ENCODE measurements at places on chromosomes 1 and 21. TPM values are rescaled to one million over a fixed set of nuclear protein-coding genes. Genes with fewer than 3 reads are reported as not detected.

GRCh38 chr1:9455487-9456234, 83.6 kb upstream of the SLC25A33 start:
- peak; percentile 92 for ATAC-seq

DNA sequence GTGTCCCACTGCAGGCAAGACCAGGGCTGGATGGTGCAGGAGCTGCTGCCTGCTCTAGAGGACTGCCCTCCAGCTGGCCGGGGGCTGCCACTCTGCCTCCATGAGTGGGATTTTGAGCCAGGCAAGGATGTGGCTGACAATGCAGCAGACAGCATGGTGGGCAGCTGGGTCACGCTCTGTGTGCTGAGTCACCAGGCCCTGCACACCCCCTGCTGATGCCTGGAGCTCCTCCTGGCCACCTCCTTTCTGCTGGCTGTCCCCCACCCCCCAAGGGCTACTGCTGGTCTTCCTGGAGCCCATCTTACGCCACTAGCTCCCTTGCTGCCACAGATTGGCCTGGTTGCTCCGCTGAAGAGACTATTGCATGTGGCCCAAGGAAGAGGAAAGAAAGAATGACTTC, 3.9 kb upstream of the ZSCAN20 start:
- ATAC-seq = no peak

GRCh38 chr1:96002201-96002600, 719.4 kb upstream of the PTBP2 start:
- ATAC-seq = no peak

DIPK1A gene
- 7.8 TPM for total RNA-seq

- ATAC-seq = no peak
Observed at GRCh38 chr1:179881642-179882252, 338 bp upstream of the TOR1AIP1 start.

BMP8B gene
- 1.3 TPM for total RNA-seq

DNA sequence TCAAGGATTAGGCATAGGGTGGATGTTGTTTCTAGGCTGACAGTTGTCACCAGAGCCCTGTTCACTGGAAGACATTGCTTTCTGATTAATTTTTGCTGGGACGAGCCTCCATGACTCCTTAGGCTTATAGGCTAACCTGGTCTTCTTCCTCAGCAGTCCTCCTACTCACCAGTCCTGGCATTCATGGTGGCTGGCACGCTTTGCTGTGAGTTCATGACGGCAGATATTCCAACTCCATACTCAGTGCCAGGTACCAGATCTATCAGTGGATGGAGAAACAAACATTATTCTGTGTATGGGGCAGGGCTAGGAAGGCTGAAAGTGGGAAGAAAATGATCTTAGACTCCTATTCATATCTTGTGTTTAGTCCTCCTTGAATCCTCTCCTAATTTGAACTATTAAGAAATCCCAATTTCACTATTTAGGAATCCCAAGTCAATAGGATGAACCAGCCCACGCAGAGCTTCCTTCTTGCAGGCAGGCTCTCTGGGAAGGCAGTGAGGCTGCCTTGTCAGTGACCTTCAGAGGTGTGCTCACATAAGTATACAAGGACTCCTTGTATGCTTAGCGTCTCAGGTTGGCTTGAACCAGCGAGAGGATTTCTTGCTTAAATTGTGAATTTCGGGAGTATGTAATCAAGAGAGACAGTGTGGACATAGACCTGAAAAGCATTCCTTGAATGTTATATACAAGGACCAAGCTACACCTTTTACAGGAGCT, 174.6 kb upstream of the KIAA0040 start:
- ATAC-seq = no peak

DNA sequence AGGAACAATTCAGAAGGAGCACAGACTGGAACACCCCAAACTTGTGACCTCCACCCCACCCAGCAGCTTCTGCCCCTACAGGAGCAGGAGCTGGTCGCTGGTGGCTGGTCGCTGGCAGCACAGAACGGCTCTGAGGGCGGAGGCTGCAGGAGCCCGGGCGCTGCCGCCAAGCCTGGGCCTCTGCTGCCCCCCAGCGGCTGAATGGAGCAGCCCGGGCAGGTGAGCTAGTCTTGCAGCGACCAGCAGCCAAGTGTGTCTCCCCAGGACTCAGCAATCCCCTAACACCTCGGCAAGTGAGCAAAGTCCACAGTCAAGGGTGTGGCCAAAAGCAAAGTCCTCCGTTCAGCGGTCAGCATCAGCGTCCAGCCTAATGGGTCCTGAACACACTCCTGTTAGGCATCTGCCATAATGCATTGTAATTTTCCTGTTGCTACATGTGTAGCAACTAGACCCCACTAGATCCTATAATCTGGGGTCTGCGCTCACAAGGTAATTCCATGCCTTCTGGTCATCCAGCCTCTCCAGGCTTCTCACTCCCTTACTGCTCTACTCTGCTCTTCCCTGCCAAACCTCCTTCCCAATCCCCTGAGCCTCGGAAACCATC, 12.1 kb upstream of the GJB5 start:
- ATAC-seq = peak; percentile 93

DNA sequence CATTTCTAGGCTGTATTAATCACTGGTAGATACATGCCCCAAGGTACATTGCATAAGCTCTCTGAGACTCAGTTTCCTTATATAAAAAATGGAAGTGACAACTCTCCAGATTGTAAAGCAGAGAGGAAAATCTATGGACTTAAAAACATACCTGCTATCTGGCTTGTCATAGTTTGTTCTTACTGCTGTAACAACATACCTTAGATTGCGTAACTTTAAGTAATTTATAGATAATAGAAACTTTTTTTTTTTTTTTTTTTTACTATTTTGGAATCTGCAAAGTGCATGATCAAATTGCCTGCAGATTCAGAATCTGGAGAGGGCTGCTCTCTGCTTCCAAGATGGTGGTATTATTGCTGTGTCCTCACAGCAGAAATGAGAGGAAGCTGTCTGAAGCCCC, 827.7 kb upstream of the BRINP3 start:
- no peak for ATAC-seq

RCSD1 gene
- total RNA-seq = not detected

GRCh38 chr1:209383907-209384709, 199.4 kb upstream of the CAMK1G start:
- ATAC-seq = no peak

GRCh38 chr1:26697431-26697977, 1.7 kb downstream of the ARID1A start:
- ATAC-seq = no peak

RNU1-1 gene
- 4,525 TPM for total RNA-seq

GRCh38 chr1:147218606-147219005, 6.5 kb downstream of the FMO5 start:
- ATAC-seq = no peak

DNA sequence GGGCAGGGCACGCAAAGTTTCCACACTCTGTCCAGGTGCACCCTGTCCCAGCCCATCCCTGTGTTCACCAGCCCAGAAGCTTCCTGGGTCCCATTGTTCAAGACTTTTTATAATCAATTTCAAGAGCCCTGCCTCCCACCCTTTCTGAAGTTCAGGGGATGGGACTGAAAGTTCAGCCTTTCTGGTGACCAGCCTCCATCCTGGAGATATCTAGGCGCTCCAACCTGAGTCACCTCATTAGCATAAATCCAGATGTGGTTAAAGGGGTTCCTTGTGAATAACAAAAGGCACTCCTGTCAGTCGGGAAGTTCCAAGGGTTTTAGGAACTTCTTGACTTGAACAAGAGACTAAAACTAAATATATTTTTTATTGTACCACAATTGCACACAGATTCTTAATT, 48.4 kb upstream of the RAP1A start:
- ATAC-seq = no peak

TRNP1 gene
- 9.9 TPM for total RNA-seq

- no peak for ATAC-seq
Observed at GRCh38 chr21:42443876-42444744, 40.4 kb downstream of the UBASH3A start.

DNA sequence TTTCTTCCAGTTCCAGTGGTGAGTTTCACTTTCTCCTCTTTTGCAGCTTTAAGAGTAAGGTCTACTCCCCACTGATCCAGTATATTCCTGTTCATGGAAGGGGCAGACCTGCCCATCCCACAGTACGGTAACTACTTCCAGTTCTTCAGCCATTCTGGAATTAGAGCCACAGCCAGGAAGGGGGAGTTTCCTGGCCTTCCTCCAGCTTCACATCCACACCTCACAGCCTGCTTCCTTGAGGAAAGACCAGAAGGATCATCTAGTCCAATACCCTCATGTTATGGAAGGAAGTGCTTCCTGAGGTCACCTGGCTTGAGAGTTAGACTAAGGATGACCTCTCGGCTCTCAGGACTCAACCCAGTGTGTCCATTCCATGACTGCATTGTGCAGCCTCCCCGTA, 597.8 kb downstream of the KIF26B start:
- ATAC-seq = no peak

DNA sequence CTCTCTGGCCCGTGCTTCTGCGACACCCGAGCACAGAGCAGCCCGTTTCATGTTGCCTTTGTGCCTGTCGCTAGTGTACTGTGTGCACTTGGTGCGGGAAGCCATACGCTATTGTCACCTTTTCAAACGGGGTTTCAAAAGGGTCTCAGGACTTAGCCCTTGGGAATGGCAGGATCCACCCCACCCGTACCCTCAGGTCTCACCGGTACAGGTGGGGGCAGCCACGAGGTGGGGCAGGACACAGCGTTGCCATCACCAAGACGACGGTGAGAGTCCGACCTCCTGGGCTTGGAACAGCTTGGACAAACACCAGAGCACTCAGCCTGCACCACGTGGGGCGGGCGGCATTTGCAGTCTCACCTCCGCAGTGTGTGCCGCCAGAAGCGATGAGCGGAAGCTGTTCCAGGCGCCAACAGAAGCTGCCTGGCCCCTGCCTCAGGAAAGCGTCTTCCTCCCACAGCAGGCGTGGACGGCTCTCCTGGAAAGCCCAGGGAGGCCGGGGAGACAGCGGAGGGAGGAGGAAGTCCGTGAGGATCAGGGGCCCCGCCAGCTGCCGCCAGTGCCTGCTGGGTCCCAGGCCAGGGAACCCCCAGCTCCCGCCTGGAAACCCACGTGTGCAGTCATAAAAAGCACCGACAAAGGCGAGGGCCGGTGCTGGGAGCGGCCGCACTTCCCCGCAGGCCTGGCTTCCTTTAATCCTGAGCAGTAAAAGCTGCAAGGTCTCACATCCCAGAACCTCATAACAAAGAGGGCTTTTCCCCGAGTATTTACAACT, 131.3 kb upstream of the ARHGEF16 start:
- no peak for ATAC-seq

HSD11B1 gene
- total RNA-seq = not detected

DNA sequence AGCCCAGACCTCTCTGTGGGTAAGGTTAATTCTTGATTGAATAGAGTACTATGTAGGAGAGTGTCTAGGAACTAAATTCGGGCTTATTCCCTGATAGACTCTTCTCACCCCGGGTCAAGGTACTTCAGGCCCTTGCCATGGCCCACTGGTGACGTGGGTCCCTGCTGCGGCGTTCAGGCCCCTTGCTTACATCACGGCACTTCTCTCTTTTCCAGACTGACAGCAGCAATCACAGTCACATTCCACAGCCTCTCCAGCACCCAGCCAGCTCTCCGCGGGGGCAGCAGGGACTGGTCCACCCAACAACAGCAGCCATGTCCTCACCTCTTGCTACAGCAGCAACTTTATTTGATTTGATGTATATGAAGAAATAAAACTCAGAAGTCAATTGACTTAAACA, 401.2 kb upstream of the VAMP3 start:
- no peak for ATAC-seq

MCM3AP gene
- total RNA-seq = 45.6 TPM

C1QB gene
- total RNA-seq = not detected

DNA sequence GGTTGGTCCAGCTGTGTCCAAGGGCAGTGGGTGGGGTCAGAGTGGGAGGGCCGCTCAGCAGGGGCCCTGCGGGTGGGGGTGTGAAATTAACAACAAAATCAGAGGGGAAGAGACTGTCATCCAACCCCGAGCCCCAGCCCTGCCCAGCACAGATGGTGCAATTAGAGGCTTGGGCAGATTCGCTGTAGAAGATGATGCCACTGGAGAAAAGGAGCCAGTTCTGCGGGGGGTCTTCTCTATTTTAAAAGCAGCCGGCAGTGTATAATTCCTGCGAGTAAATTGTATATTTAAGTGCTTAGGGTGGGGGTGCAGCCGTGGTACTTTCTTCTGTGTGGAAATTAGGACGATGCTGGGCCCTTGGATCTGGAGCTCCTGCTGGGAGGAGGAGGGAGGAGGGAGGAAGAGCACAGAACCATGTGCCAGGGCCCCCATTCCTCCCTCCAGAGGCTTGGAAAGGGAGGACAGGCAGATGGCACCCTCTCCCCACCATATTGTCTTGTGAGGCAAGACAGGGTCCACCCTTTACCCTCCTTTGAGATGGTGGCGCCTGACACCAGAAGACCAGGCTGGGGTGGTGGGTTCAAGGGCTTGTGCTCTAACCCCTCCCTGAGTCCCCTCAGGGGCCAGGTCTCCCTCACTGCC, 89.2 kb downstream of the ACTL8 start:
- peak; percentile 53 for ATAC-seq

SLC66A1 gene
- total RNA-seq = 15.8 TPM

AIRE gene
- total RNA-seq = 0.19 TPM

GRCh38 chr1:53811414-53811851, 26.7 kb downstream of the NDC1 start:
- ATAC-seq = no peak

GRCh38 chr1:154711416-154711815, 103.4 kb upstream of the ADAR start:
- no peak for ATAC-seq

DNA sequence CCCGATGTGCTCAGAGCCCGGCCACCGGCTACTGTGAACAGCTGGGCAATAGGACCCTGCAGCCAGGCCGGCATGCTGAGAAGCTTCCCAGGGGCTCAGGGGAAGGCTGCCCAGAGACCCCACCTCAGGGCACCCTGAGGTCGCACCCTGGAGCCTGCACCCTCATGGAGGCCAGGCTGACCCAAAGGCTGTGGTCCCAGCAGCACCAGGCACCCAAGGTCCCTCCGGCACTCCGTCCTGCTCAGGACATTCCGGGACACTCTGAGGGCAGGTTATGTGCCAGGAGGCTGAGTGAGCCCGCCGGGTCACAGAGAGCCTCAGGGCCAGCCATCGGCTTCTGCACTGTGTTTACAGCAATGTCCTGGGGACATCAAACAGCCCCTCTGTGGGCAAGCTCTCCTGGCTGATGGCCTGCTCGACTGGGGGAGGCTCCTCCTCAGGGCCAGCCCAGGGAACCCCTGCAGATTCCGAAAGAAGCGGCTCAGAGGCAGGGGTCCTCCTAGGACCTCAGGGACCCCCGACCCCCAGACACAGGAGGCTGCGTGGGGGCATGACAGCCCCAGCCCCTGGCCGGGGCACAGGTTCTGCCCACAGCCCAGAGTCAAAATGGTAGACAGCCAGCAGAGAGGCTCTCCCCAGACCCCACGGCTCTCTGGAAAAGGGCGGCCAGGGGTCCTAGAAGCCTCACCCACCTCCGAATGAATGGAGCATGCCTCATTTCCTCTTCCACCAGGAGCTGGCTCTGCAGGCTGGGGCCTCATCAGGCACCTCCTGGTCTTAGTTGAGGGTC, 8.2 kb downstream of the SLC19A1 start:
- ATAC-seq = no peak

S100A7 gene
- not detected for total RNA-seq

Measured in motor neuron (in vitro differentiated cells).